ENCODE measurements at places on chromosomes 11 and 22.

DNA sequence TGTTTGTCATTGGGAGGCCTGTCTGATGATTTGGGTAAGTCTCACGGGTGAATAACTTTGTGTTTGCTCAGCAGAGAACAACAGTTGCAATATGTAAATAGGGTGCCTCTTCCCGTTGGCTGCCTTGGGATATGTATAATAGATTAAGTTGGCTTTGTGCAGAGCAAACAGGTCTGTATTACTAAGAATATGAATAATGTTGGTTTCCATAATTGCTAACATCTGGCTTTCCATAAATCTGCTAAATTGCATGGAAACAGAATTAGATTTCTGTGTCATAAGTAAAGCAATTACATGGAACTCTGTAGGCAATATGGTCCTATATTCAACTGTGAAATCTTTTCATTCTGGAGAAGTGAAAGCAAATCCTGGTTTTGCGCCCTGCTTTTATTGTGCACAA, 636.0 kb upstream of the ANO5 start:
- no peak for DNase-seq

DNA sequence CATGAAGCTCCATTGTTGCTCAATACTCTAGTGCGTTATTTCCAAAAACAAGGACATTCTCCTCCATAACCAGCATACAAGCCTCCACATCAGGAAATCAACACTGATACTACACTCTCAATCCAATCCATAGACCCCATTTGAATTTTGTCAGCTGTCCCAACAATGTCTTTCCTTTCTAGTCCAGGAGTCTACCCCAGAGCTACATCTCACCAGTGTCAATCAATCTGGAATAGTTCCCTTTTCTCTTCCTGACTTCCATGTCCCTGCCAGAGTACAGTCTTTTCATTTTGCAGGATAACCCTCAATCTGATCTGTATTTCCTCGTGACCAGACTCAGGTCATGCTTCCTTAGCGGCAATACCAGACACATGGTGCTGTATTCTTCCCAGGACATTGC, 43.0 kb downstream of the TCF20 start:
- no peak for DNase-seq

GRCh38 chr11:113557926-113558325, 82.7 kb upstream of the DRD2 start:
- no peak for DNase-seq

DNA sequence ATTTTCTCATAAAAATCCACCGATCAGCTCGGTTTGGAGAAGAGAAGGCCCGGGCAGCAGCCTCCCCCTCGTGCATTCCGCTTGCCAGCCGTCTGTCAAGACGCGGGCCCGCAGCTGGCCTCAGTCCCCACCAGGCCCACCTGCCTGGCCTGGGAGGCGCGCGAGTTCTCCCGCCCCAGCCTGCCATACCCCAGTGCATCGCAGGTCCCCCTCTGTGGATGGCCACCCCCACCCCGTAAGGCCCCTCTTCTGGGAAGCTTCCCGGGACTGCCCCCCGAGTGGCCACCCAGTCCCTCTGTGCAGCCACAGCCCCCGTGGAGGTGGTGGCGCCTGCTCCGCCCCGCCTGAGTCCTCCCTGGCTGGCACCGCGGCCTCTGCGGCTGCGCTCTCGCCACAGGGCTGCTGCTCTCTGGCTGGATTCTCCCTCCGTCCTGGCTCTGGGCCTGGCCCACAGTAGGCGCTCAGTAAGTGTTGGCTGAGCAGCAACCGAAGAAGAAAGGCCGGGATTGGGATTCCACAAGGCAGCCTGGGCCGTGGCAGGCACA, 74.0 kb upstream of the TCF20 start:
- no peak for DNase-seq

DNA sequence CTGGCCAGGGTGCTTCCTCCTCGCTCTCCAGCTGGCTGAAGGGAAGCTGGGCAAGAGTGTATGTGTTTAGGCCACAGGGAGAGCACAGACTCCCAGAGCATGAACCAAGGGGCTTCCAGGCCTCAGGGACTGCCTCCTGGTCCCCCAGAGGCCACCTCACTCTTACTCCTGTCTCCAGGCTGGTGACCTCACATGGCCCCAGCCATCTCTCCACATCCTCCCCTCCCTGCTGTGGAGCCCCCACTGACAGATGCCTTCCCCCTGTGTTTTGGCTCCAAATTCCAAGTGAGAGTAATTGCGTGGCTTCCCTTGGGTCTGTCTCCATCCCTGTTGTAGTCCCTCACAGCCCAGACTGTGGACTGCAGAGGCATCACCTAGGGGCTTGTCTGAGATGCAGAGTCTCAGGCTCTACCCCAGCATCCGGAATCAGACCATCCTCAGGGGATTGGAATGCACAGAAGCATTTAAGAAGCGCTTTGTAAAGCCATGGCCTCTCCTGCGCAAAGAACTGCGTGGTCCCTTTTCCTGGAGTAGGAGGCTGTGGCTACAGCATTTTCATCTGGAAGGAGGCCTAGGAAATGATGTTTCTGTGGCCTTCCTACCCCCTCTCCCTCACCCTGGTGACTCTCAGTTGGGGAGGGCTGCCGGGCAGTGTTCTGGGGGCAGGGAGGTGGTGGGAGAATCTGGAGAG, 91.1 kb downstream of the ATXN10 start:
- DNase-seq = no peak

DNA sequence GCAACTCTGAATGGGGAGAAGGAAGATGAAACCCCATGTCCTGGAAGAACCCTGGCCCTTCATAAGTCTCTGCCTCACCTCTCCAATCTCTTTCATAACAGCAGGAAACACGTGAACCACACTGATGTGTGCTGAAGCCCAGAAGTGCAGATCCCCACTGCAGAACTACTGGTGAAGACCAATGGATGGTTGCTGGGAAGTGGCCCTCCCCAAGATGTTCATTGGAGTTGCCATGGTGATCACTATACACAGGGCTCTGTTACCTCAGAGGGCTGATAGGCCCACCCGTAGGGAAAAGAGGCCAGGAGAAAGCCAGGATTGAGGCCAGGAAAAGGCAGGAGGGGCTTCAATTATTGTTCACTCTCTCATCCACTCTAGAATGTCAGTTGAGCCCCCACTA, 11.6 kb downstream of the TST start:
- no peak for DNase-seq

GRCh38 chr11:77024745-77025144, 9.5 kb upstream of the B3GNT6 start:
- DNase-seq = no peak

GRCh38 chr22:22728382-22728781, 84.0 kb downstream of the GGTLC2 start:
- no peak for DNase-seq

GRCh38 chr11:119189393-119189792, 4.1 kb downstream of the NHERF4 start:
- no peak for DNase-seq

GRCh38 chr11:109423466-109424190, 1.6 kb downstream of the C11orf87 start:
- DNase-seq = no peak

- DNase-seq = no peak
Observed at GRCh38 chr11:117127171-117127901, 16.8 kb upstream of the PAFAH1B2 start.

DNA sequence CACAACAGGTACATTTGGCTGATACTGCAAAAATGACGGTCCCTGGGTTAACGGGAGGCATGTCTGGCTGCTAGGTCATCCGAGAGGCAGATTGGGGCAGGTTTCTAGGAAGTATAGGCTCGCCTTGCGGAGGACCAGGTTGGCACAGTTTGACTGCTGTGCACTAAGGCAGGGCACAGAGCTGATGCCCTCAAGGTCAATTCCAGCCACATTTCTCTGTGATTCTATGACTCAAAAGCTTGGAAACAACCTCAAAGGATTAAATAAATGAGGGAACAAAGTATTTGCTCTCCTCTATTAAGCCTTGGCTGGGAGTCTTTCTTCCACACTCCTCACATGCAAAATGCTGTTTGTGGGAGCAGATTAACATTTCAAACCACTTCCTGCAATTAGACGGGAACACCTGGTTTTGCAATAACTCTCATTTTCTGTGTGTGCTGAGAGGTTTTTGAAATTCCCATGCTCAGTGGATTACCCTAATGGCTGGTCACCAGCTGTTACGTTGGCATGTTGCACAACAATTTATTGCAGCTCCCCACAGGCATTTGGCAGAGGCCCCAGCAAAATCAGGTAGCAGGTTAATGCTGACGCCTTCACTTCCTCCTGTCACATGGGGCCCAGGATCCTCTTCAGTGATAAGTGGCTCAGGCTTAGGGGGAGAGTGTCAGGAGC, 61.0 kb upstream of the PLET1 start:
- DNase-seq = no peak

DNA sequence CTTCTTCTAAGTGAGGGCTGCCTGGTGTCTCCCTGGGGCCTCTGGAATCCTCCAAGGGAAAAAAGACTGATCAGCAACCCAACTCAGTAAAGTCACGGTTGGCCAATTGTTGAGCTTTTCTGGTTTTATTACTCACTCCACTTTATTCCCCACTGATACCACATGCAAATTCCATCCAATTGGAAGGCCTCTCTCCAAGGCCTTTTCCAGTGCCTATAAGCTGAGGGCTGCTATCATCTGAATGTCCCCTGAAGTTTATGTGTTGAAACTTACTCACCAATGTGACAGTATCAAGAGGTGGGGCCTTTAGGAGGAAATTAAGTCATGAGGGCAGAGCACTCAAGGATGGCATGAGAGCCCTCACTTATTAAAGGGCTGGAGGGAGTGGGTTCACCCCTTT, 463.3 kb downstream of the BUD13 start:
- no peak for DNase-seq

- no peak for DNase-seq
Observed at GRCh38 chr11:9462172-9462799, 1.5 kb downstream of the ZNF143 start.

DNA sequence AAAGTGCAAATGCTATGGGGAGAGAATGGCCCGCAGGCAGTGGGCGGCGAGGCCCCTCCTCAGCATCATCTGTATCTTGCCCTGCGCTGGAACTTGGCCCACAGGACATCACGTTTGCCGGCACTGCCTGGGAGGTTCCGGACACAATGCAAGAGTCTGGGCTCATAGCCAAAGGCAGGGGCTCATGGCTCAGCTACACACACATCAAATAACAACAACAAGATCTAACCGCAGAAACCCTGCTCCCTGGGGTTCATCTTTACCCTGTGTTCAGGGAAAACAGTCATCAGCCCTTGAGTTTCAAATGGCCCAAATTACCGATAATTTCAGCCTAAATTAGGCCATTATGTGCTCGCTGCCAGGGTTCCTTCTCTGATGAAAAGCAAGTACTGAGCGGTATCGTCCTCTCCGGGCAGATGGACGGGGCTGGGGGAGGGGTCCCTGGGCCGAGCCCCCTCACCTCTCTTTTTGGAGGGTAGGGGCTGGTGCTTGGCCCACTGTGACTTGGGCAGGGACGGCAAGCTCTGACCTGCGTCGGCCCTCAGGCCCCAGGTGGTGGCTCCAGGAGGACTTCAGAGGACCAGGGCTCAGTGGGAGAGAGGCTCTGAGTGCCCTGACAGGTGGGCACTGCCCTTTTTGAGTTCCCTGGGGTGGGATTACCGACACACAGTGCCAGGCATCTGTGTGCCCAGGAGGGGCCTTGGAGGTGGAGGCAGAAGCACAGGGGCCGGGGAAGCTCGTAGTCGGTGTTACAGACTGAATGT, 25.0 kb upstream of the GAL start:
- DNase-seq = no peak

DNA sequence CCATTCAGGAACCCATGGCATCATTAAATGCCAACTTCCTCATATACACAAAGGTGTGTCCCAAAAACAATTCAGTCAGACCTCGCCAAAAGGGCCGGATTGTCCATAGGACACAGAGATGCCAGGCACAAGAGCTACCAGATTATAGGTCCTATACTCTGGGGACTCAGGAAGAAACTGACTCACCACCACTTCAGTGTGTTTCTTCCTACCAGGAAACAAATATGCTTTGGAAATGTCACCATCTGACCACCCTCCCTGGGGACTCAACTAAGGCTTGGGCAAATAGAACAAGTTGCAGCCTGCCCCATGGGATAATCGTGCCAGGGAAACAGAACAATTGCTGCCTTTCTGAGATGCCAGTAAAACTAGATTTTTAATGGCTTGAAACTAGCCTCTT, 11.7 kb downstream of the POU2AF3 start:
- DNase-seq = no peak

DNA sequence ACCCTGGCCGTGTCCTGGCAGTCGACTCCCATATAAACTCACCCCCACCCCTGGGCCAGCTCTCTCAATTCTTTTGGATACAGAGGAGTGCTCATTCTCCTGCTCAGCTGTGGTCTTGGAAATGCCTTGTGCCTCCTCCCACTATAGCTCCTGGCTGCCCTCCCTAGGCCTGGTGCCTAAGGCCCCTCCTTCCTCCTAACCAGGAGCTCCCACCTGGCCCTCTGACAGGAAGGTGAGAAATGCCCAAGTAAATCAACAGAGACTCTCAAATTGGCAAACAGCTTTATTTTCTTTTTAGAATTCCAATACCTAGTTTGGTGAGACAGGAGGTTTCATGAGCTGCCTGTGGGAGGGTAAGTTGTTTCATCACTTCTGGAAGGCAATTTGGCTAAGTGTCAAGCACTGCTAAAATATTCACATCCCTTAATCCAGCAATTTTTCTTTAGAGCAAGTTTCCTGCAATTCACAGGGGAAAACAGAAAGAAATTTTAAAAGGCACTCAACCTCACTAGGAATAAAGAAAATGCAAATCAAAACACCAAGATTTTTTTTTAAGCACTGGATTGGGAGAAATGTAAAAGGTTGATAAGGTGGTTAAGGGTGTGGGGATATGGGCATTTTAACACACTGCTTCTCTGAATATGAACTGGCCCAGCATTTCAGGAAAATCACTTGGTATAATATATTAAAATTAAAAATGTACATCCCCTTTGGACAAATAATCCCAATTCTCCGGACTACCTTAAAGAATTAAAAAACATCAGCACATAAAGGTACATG, 209.7 kb upstream of the ARHGAP20 start:
- no peak for DNase-seq

DNA sequence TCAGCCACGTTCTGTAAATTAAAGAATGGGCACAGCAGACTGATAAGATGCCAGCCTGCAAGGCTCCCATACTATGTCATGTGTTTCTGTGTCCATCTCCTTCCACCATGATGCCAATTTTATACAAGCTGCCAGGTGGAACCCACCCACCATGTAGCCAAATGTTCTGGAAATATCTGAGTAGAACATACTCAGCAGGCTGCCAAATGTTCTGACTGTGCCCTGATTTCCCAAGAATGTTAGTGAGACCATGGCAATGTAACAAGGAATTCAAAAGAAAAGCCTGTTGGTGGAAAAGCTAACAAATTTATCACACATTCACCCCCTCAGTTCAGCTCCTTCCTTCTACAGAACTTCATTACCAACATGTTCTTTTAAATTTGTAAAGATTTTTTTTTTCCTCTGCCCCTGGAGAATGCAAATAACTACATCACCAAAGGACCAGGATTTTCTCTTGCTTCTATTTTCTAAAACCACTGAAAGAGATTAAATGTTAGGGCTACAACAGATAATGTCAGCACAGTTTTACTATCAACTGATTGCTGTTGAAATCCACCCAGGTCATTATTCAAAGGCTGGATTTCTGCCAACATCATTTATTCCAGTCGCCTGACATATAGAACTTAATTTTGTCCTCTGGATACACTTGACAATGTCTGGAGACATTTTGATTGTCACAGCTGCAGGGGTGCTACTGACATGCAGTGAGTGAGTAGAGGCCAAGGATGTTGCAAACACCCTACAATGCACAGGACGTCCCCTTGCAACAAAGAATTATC, 3.1 kb downstream of the DMC1 start:
- DNase-seq = no peak
